ENCODE measurements at places on chromosomes 2 and 18.

DNA sequence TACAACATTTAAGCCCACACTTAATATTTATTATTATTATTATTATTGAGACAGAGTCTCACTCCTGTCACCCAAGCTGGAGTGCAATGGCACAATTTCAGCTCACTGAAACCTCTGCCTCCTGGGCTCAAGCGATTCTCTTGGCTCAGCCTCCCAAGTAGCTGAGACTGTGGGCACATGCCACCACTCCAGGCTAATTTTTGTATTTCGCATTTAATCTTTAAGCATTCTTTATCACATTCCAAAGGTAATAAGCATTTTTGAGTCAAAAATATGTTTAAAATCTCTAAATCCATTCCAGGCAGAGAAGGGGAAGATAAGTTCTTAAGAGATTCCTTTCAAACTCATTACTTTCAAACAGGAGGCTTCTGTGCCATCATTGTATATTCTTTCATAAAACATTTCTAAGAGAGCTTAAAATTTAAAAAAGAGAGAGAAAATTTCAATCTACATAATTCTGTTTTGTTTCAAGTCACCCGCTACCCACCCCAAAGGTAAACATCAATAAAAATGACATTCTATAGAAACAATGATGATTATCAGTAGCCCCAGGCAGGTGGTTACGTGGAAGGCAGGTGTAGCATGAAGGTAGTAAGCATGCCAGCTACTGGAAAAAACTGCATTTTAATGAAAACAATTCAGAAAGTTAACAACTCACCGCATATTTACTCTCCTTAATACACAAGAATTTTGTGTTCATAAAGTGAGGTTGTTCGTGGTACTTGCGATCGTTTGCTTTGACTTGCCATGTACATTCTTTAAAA lies 84.4 kb upstream of the NARS1 start:
- DNase-seq = no peak

DNA sequence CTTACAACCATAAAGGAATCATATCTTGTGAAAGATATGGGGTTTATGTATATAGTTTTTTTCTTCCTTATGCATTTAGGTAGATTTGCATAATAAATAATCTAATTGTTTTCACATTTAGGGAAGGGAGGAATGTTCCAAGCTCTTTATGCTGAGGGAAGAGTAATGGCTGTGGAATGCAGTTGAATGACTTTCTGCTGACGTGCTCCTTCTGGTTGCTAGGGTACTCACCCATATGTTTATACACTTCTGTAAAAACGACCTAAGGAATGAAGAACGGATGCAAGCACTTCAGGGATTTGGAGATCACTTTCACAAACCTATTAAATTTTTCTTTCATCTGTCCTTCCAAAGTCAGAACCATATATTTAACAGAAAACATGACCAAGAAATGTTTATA lies 29.2 kb upstream of the PPP4R1 start:
- DNase-seq = peak; percentile 98

DNA sequence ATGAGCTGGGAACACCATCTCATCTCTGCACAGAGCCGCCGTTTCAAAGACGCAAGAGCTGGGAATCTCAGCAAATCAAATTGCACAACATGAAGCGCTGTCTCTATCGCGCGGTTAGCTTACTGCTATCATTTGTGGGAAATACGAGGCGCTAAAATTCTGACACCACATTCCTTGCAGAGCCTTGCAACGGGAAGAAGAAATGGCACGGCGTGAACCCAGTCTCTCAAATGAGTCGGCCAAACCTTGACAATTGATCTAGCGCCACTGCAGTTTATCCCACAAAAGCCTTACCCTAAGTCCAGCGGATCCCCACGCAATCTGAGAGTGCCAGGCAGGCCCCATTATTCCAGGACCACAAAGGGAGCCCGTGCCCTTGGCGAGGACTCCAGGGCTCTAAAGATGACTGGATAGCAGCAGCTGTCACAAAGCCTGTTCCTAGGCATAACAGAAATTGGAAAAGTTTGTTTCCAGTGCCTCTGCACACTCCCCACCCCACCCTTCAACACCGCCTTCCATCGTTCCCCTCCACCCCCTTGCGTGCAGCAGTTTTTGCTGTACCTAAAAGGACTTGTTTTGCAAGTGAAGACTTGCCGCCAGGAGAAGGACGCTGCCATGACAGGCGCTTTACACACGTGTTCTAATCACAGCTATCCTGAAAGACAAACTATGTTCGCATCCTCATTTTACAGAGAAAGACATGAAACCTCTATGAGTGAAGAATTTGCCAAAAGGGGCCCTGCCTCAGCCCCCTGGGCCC lies 252.4 kb downstream of the EIPR1 start:
- DNase-seq = no peak

DNA sequence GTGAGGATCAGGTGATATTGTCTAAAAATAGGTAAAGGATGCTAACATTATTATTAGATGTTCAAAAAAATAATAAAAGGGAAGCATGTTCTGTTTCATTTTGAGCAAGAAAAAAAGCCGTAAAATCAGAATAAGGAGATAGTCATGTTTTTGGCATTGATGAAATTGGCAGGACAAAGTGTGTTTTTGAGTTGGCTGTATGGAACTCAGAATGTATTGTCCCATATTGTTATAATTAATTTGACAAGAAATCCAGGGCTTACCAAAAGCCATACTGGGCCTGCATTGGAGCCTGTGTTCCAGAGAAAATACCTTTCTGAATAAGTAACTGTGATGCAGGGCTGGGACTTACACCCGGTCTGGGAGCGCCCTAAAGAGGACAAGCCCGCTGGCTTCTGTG lies 232.0 kb downstream of the AGAP1 start:
- DNase-seq = no peak

- no peak for DNase-seq
Measured at GRCh38 chr2:100974712-100975520, 27.2 kb upstream of the RPL31 start.

All from LHCN-M2 (cell line).